ENCODE measurements at places on chromosomes 2 and 18.

- no peak for DNase-seq
Observed at GRCh38 chr2:30934066-30934465, 126.8 kb upstream of the CAPN13 start.

DNA sequence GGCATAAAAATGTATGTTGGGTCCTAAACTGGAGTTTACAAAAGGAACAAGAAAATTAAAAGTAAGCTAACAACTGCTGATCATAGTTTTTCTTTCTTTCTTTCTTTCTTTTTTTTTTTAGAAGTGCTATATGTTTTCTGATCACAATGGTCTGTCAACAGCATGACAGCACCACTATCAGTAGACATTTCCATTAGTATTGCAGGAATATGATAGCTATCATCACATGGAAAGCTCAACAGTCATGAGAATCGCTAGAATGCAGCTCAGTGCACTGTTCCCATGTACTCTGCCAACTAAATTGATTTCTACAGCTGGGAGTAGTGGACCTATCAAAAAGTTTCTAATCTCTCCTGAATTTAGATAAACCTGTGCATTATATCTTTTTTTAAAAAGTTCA, 950.3 kb upstream of the ACVR2A start:
- no peak for DNase-seq

- DNase-seq = no peak
Observed at GRCh38 chr2:8111193-8111592, 570.7 kb upstream of the ID2 start.

DNA sequence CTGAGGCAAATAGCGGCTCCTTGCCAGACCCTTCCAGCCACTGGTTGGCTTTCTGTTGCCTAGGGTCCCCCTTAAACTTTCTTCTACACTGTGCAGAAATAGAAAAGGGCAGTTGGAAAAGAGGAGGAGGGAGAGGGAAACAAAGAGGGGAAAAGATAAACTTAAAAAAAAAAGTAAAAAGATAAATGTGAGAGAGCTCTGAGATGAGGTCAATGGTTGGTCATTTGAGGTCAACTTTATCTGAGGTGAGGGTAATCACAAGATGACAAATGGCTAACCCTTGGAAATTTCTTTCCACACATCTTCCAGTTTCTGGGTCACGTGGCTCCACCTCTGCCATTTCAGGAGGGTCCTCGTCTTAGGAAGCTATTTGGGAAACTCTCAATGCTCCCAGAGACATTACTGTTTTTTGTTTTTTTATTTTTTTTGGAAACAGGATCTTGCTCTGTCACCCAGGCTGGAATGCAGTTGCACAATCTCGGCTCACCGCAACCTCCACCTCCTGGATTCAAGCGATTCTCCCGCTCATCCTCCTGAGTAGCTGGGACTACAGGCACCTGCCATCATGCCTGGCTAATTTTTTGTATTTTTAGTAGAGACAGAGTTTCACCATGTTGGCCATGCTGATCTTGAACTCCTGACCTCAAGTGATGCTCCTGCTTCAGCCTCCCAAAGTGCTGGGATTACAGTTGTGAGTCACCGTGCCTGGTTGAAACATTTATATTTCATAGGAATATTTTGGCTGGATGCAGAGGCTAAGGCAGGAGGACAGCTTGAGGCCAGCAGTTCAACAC, 199.9 kb downstream of the TGIF1 start:
- DNase-seq = no peak

GRCh38 chr2:96102596-96103186, 13.7 kb downstream of the ADRA2B start:
- DNase-seq = no peak

GRCh38 chr2:213696442-213696841, 412.2 kb downstream of the SPAG16 start:
- no peak for DNase-seq

DNA sequence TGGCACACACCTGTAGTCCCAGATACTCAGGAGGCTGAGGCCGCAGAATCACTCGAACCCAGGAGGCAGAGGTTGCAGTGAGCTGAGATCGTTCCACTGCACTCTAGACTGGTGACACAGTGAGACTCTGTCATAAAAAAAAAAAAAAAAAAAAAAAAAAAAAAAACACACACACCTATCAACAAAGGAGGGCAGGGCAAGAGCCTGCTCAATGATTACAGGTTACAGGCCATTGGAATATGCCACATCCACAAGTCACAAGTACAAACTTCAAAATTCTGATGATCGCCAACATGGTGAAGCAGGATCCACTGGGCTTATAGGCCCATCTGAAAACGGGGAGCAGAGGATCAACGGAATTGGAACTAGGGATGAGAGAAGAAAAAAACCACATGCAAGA, 6.3 kb downstream of the MYO5B start:
- DNase-seq = no peak

- DNase-seq = no peak
Observed at GRCh38 chr2:152034257-152034801, 64.5 kb downstream of the CACNB4 start.

DNA sequence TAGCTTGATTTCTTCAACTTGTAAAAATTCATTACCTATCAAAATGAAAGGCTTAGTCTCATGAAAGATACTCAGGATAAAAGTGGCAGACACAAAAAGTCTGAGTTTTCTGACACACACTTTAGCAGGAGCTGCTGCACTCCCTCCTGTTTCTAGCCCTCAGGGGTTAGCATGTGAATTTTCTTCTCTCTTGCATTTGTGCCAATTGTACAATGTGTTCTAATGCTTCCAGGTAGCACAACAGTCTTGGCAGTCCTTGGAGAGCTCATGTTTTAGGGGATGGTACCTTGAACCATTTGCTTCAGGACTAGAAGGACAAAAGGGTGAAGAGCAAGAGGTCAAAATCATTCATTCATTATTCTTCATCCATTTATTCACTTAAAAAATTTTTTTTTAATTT, 316.8 kb downstream of the AFF3 start:
- DNase-seq = no peak

GRCh38 chr2:222315443-222316121, 16.8 kb upstream of the PAX3 start:
- no peak for DNase-seq

- no peak for DNase-seq
Observed at GRCh38 chr18:58058720-58059119, 14.7 kb downstream of the NEDD4L start.

GRCh38 chr18:3148930-3149535, 70.7 kb downstream of the MYOM1 start:
- DNase-seq = no peak

DNA sequence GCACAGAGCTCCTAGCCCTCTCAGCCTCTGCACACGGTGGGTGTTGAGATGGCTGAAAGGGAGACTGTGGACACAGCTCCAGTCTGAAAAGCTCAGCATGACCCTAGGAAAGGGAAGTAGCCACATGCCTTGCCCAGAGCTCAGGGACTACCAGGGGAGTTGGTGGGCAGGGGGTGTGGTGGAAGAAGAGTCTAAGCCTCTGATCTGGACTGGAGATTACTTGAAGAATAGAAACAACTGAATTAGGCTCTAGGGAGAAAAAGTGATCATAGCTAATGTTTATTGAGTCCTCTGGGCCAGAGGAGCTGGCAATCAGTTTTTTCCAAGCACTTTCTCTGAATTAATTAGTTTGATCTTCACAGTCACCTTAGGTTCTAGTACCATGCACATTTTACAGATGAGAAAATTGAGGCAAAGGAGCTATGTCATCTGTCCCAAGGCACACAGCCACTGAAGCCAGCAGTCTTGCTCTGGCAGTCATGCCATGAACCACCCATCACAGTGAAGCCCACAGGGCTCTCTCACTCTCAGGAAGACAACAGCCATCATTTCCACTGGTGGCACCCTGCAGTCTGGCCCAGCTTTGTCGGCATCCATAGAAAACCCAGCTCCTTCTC, 10.3 kb downstream of the SDC1 start:
- no peak for DNase-seq

All from CD4-positive, alpha-beta T cell treated with Interleukin-12 subunit alpha and Interleukin-12 subunit beta, for 1 hour (primary cell).